ENCODE measurements at places on chromosomes 1 and 21.
A peak's percentile ranks its signal among the peaks of the same experiment; 100 is the strongest.

GRCh38 chr1:225888898-225889601 is at the start of gene LEFTY1:
TSS of gene LEFTY1 (minus strand) at chr1:225889146. CDS start at chr1:225889066, 80 bp downstream.
- DNase-seq, result no peak

- DNase-seq, result no peak
Observed at GRCh38 chr1:77484334-77484733, 198.1 kb downstream of the ZZZ3 start.

- no peak for DNase-seq
Observed at GRCh38 chr1:201630582-201630981, 91.7 kb downstream of the NAV1 start.

DNA sequence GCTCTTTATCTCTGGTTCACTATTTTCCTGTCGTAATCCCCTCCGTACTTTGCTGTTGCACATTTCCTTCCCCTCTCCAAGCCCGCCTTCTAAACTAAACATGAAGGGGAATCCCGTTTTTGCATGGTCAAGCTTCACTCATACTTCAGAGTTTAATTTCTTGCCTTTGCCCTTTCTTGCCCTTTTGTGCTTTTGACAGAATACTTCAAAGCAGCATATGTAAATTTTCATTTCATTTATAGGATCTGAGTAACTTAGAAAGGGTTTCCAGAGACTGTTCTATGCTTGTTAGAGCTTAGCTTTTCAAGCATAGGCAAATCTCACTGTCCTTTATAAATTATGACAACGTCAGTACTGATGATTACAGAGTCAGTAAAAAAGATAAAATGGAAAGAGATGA is 27.7 kb downstream of the SPATA45 start:
- DNase-seq, result no peak

DNA sequence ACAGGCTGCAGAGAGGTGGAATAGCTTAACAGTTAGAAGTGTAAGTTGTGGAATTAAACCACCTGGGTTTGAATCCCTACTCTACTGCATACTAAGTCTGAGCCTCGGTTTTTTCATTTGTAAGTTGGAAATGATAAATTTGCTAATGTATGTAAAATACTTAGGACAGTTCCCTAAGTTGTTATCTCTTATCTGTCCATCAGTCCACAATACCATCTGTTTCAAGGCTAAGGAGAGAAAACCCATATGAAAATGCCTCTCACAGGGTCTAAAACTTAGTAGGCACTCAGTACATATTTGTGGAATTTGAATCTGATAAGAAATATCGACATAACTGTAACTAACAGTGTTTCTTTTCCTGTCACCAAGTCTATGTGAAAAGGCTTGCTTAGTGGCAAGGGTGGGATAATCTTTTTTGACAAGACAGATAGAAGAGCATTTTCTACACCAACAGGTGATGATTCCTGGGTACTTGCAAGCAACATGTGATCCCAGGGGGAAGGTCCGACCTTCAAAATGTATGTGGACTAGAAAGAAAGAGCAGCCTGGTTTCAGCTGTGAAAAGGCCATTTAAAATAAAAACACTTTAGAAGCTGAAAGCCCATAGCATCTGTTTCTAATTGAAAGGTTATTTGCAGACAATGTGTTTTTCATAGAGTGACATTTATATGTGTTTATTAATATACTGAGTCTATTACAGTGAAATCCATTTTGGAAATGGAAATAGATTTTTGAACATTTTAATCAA is 202.9 kb downstream of the HHAT start:
- no peak for DNase-seq

- no peak for DNase-seq
Observed at GRCh38 chr1:184647471-184647870, 107.2 kb downstream of the EDEM3 start.

DNA sequence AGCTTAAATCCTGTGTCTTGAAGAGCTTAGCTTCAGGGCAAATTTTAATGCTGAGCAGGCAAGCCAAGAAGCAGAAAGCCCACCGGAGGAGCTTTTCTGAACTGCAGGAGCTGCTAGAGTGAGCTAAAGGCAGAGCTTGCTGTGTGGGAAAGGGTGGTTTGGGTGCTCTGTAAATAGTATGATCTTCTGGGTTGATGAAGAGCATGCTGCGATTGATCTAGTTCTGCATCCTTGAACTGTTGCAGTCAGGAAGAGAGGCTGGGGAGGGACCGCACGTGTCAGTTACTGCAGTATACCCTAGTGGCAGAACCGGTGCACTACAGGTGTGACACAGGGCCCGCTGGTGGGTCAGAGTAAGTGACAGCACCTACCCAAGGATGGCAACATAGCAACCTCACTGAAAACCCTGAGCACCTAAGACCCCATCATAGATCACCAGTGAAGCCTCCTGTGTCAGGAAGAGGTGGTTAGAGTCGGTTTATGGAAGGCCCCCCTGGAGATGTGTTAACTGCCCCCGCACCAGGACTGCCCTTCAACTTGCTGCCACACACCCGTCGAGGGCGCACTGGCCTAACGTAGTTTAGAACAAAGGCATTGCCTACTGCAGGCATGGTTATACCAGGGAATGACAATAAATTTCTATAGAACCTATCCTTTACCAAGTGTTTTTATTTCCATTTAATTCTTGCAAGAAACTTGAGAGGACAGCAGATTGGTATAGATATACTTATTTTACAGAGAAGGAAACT is 146.0 kb upstream of the KIAA0040 start:
- peak; percentile 31 for DNase-seq

DNA sequence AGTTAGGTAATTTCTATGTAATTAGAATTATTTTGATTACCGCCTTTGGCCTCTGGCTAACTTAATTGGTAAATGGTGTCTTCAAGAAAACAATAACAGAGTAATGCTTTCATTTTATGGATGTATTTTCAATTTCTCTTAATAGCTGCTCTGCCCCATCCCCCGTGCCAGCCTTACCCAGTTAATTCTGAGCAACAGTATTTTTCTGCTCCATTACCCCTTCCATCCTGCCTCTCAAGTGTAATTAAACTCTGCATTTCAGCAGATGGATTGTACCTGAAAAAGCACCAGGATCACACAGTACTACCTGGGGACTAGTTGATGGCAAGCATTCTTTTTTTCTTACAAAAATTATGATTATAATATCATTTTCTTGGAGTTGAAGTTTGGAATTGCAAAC is 104.2 kb downstream of the KIAA0319L start:
- DNase-seq, result no peak

DNA sequence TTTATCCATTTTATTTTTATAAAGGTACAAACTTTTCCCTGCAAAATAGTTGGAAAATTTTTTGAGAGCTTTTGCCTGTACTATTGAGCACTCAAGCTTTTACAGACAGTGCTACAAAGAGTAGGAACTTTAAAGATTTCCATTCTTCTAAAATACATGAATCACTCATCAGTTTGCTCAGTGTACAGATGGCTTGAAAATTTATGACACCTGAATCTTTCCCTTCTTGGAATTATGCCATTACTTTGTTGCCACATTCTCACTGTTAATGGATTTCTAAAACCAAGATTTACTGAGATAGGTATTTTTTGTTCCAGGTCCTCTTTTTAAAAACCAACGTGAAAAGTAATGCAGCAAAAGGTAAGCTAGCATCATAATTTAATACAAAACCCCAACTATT is 76.0 kb downstream of the GPATCH2 start:
- no peak for DNase-seq

DNA sequence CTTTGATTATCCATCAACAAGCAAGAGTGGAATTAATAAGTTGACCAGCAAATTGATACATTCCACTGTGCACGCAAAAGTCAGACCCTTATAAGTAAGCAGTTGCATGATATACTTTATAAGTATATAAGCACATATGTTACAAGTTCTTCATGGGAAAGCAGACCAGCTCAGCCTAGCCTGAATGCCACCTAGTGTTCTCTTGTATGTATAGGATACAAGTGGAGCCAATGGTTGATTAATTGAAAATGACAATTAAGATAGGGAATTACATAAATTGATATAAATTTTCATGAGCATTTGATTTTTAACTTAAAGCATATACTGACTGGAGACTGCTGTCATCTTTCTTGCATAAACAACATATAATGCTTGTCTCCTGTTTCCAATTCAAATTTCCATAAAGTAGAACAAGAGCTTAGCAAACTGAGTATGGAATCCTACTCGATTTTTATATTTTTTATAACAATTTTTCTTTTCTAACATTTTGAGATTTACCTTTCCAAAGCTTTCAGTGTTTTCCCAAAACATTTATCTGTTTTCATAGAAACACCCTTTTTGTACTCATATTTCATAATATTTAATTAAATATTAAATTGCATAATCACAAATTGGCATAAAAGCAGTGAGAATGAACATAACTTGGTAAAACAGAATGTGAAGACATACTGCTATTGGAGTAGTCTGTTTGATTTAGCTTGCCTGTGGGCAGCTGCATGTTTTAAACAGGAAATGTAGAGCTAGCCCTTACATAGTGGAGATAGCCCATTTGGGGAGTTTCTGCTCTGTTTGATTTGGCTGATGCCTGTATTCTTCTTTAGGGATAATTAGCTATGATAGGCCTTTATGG is 62.8 kb downstream of the MAGI3 start:
- DNase-seq, result peak; percentile 3

Measured in T-helper 2 cell (primary cell).